ENCODE measurements at places on chromosomes 16 and 17.
A peak's percentile ranks its signal among the peaks of the same experiment; 100 is the strongest.

- DNase-seq, result no peak
Measured at GRCh38 chr16:23552161-23552560, 5.0 kb downstream of the EARS2 start.

GRCh38 chr16:74200921-74201320, 95.7 kb upstream of the PSMD7 start:
- no peak for DNase-seq

DNA sequence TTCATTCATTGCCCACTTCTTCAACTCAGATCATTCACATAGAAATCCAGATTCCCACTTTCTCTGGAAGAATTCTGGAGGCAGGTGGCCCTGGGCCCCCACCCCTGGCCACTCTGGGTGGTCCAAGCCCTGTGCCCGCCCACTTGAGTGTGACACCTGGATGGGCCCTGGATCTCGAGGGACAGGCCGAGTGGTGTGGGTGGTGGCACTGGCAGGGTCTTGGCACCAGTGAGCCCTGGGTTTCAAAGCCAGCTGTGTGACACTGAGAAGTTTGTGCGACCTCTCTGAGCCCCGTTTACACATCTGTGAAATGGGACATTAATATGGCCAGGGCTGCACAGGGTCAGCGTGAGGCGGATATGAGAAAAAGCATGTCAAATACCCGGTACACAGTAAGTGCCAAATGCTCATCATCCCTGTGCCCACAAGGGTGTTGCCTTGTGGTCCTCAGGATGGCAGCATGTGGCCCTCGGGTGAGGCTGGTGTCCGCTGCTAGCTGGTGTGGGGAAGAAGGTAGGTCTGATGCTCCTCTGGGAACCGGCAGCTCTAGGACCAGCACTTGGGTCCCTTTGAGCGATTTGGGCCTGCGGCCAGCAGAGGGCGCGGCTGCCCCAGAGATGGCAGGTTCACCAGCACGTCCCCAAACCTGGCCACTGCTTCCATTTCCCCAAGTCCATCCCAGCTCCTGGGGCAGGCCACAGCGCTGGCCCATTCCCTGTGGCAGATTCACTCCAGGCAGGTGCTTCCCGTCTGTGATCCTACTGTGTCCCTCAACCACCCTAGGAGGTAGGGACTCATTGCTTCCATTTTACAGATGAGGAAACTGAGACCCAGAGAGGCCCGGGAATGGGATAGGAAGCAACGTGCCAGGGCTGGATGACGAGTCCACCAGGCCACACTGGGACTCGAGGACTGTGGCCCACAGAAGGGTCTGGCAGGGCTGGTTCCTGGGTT, 3.6 kb downstream of the OSGIN1 start:
- peak; percentile 55 for DNase-seq

DNA sequence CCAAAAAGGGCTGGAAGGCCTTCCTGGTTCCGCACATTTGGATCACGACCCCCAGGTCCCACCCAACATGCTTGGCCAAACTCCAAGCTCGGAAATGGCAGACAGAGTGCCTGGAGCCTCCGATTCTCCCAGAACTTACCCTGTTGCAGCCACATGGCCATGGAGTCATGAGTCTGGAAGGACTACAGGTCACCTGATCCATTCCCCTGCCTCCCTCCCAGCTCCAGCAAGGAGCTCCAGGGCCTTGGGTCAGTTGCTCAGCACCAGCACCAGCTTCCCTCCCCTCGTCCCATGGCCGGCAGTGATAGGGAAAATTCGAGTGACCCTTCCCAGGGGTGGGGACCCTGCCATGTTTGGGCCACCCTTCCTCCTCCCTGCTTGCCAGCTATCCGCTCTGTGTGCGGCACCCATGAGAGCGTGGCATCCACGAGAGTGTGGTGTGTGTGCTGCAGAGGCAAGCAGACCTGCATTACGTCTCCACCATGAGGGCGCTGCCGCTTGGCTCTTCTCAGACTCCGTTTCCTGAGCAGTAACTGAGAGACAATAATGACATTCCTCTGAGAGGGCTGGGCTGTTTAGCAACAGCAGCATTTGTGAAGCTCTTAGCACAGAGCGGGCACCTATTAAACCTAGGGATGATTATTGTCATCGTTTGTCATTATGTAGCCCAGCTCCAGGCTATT, 21.3 kb upstream of the RPL38 start:
- no peak for DNase-seq

DNA sequence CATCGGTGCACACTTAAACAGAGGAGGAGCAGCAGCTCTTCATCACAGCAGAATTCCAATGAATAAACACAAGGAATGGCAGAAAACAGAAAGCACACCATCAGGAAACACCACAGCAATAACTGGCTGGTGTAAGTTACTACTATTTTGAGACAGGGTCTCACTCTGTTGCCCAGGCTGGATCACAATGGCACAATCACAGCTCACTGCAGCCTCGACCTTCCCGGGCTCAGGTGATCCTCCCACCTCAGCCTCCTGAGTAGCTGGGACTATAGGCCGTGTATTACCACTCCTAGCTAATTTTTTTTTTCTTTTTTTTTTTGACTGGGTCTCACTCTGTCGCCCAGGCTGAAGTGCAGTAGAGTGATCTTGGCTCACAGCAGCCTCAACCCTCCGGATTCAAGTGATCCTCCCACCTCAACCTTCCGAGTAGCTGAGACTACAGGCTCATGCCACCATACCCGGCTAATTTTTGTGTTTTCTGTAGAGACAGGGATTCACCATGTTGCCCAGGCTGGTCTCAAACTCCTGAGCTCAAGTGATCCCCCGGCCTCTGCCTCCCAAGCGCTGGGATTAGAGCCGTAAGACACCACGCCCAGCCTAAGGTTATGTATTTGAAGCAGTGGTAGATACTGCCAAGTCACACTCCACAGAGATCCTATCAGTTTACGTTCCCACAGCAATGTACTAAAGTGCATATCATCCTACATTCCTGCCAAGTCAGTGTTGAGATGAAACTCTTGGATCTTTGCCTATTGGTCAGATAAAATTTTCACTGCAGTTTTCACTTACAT, 20.7 kb downstream of the TRAP1 start:
- no peak for DNase-seq

DNA sequence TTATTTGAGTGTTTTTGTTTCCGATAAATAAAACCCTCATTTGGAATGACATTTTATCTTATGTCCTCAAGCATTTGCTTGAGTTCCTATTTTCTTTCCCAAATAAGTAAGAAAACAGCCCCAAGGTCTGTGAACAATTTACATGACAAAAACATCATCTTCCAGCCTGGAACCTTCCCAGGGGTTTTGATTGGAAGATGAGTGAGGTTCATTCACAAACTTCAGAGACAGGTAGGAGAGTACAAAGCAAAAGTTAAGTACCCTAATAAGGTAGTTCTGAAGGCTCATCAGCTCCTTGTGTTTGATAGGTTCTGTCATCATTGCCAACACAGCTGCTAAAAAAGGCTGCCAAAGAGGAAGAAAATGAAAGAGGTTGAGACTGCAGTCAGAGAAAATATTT, 772.8 kb downstream of the CDH8 start:
- no peak for DNase-seq

- DNase-seq, result no peak
Measured at GRCh38 chr16:68826652-68827051, 16.7 kb upstream of the TANGO6 start.

Data from right kidney (tissue), 9 donors.